ENCODE measurements at places on chromosomes 5 and 9.

DNA sequence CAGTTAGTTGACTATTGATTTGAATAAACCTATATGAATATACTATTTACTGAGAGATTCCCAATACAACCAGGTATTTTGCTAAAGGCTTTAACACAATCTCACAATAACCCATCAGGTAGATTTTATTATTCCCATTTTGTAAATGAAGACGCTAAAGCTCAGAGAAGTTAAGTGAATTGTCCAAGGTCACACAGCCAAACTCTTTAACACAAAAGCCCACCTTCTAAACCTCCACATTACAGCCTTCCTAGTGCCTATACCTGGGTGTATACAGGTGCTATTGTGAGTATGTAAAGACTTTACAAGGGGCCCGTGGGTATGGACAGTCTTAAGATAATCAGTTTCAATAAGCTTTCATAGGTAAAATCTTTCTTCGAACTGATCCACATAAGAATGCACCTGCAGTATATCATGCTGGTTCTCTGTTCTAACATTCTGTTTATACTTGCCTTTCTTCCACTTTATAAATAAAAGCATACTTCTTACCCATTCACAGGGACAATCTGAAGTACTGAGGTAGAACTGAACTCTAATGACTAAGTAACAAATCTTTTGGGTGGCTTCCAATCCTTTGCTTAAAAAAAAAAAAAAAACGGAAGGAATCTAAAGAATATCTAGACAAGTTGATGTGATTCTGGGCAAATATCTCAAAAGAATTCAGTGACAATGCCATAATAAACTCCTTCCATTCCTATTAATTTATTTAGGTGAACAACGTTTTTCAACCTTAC, 59.1 kb downstream of the PJA2 start:
- no peak for DNase-seq

- DNase-seq, result no peak
Measured at GRCh38 chr5:122944051-122944450, 92.5 kb downstream of the PPIC start.

GRCh38 chr5:80406980-80407734, 707 bp upstream of the ZFYVE16 start:
- DNase-seq, result no peak

DNA sequence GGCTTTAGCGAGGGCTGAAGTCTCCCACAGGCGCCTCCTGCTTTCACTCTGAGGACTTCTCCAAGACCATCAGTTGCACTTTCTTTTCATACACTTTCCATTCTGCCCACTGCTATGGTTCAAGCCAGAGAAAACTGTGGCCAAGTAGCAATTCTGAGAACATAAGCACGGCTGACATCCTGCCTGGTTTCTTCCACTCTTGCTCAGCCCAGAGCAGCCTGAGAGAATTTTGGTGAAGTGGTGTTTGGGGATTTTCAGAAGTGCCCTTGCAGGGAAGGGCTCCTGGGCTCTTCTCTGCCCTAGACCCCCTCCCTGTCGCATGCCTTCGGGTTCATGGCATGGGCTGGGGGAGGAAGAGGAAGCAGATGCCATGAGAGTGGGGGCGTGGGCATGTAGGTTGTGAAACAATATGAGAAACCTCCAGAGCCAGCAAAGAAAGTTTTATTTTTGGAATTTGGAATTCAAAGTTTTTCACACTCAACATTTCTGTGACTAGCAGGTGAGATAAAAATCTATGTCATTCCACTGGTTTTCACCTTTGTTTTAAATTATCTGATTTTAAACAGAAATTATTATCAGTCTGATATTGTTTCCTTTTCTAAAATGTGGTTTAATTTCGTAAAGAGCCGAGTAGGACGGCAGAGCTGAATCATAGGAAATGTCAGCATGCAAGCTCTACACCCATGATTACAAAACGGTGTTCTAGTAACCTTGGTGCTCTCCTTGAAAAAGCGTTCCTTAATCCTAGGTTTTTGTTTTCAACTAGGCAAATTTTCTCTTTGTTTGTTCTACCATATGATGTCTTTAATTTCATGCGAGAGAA, 27.8 kb upstream of the TNFSF8 start:
- DNase-seq, result no peak

GRCh38 chr9:95053611-95054570, 263.6 kb downstream of the FANCC start:
- DNase-seq, result no peak

Data from esophagus muscularis mucosa (tissue), 4 donors.